Large intestine (tissue), 12 donors: ENCODE measurements at places on chromosomes 1 and 21.
A peak's percentile ranks its signal among the peaks of the same experiment; 100 is the strongest.

DNA sequence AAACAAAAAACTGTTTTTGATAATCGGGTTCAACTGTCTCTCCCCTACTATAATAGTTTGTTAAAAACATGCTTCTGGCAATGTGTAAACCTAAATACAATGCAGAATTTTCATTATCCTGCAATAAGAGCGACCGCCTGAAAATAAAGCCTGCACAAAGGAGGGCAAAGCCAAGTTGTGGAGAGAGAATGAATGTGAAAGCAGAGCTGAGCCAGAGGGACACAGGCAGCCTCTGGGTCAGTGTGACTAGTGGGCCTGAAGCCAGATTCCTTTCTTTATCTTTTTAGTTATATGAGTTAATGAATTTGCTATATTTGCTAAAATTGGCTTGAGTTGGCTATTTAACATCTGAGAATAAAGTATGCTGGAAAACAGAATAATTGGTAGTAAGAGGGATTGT is 615.2 kb downstream of the PLA2G4A start:
- no peak for DNase-seq

DNA sequence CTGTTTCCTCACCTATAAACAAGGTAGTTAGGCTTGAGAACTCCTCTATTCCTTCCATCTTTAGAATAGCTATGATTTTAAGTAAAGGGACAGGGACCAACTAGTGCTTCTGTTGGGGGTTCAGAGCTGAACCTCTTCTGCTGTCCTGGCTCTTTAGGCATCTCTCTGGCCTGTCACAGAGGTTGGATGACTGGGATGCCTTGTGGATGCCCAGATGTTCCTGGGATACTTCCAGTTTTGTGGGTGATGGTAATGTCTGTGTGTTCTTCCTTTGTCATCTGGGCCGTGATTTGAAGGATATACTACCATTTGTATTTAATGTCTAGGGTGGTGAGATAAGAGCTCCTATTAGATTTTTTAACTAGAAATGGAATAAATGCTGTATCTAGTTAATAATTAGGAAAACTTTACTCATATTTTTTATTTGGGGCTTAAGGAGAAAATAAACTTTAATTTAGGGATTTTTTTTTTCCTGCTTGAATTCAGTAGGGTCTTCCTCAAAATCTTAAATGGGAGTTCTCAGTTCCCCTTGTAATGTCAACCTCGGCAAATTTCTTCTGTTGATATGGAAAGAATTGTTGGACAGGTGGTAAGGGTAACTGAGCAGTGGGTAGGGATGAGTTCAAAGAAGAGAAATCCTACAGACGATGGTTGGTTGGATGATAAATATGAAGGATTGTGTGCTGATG is 47.2 kb downstream of the LAMC1 start:
- DNase-seq: no peak

DNA sequence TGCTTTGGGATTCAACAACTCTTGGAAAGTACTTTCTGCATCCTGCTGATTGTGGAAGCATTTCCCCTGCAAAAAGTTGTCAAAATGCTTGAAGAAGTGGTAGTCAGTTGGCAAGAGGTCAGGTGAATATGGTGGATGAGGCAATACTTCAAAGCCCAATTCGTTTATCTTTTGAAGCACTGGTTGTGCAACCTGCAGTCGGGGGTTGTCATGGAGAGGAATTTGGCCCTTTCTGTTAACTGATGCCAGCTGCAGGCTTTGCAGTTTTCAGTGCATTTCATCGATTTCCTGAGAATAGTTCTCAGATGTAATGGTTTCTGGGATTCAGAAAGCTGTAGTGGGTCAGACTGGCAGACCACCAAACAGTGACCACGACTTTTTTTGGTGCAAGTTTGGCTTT is 47.6 kb upstream of the GJA5 start:
- DNase-seq: peak; percentile 51

DNA sequence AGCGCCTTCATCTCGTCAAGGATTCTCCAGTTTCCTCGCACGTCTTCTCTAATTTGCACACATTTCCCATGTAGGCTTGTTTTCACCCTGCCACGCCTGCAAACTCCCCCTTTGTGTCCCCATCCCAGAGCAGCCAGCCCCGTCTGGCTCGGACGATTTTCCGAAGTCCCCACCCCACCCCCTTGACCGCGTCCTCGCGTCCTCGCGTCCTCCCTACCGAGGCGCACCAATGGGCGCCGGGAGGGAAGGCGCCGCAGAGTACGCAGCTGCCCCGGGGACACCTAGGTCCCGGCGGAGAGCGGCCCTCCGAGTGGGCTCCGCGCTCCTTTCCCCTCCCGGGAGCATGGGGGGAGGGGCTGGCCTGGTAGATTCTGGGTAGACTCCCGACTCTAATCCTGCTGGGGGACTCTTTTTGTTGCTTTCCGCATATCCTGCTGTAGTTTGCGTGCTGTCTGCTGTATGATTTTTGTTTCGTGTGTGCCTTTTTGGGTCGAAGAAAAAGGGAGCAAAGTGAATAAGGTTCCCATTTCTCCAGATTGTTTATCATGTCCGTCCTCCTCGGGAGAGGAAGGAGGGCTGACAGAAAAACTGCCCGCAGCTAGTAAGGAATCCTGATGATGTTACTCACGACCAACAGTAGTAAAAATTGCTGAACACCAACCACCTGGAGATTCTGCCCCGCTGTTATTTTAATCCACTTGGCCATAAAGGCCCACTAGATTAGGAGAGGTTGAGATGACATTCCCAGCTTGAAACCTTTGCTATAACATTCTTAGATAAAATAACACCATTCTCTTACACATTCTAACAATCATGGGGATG is 1.5 kb downstream of the CACHD1 start:
- no peak for DNase-seq

- DNase-seq: no peak
Observed at GRCh38 chr1:78236716-78237115, 190.9 kb downstream of the GIPC2 start.

DNA sequence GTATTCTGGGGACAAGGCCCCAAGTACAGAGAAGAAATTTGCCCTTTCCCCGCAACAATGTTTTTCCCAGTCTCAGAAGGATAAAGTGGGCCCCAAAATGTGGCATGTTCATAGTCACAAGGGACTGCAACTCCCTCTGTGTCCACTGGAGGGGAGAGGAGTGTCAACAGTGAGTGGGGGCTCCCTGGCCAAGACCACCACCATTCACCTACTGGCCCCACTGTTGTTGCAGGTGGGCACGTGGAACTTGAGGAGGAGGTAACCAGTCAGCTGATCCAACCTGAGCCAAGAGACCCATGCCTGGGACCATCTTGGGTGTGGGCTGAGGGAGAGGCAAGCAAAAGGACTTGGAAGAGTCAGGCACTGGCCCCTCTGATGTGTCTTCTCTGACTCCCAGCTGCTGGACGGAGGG is 777 bp downstream of the NUDT17 start:
- DNase-seq: no peak

DNA sequence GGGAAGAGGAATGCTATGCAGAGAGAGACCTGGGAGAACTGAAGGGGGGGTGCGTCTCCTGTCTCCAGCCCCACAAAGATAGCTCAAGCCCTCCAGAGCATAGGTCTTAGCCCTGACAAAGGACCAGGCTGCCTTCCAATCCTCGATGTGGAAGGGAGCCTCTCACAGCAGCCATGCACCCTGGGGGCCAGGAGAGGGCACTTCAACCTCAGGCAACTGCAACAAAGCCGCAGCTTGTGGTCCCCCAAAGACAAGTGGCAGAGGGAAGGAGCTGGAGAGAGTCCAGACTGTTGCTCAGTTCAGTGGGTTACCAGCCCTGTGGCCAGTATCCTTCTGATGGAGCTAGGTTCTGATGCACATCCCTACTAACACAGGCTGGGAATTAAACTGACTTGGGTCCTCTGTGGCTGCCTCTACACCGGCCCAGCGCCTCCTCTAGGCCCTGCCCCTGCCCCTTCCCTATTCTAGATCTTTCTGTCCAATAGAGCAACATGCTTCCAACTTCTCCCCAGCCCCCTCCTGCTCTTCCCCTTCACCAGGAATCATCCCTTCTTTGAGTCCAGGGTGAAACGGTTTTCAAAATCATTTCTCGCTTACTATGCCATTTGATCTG is 100.7 kb upstream of the SPATA6 start:
- DNase-seq: peak; percentile 43

- DNase-seq: no peak
Observed at GRCh38 chr1:4549930-4550329, 104.5 kb upstream of the AJAP1 start.

DNA sequence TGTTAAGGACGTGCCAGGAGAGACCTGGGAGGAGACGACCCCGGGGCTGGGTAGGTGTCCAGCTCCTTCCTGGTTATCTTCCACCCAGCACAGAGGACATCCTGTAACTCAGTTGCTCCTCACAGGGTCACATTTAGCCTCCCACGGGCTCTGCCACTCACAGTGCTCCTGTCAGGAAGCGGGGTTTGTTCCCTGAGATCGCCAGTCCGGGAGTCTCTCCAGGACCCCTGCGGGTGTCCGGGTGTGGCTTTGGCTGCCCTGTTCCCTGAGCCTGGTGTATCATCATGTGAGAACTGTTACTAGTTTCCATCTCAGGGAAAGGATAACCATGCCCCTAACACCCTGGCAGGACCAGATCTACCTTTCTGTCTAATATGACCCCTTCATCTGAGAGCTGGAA is 158.2 kb upstream of the RUNX1 start:
- DNase-seq: no peak

GRCh38 chr1:174167265-174167803 is 8.0 kb downstream of the RABGAP1L start:
- no peak for DNase-seq

DNA sequence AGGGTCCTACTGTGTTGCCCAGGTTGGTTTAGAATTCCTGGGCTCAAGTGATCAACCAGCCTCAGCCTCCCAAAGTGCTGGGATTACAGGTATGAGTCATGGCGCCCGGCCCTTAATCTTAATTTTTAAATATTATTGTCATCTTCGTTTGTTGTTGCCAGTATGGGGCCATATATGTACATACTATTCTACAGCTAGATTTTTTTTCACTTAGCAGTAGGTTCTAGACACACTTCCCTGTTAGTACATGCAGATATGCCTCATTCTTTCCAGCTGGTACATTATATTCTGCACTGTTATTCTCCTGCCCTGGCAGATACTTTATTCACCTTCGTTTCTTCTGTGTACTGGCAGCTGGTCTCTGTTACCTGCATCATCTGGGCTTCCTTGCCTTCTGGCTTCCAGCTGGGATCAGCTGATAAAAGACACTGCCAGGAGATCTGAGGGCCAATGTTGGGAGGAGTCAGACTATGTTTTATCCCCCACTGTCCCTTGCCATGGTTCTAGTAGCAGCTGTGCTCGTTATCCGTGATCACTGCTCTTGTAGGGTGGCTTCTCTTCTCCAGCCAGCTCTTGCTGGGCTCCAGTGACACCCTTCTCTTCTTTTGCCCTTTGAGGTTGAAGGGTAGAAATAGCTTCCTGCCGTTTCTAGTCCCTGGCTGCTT is 24.7 kb downstream of the ST3GAL3 start:
- DNase-seq: no peak

- no peak for DNase-seq
Observed at GRCh38 chr1:219741011-219741970, 128.4 kb upstream of the ZC3H11B start.

DNA sequence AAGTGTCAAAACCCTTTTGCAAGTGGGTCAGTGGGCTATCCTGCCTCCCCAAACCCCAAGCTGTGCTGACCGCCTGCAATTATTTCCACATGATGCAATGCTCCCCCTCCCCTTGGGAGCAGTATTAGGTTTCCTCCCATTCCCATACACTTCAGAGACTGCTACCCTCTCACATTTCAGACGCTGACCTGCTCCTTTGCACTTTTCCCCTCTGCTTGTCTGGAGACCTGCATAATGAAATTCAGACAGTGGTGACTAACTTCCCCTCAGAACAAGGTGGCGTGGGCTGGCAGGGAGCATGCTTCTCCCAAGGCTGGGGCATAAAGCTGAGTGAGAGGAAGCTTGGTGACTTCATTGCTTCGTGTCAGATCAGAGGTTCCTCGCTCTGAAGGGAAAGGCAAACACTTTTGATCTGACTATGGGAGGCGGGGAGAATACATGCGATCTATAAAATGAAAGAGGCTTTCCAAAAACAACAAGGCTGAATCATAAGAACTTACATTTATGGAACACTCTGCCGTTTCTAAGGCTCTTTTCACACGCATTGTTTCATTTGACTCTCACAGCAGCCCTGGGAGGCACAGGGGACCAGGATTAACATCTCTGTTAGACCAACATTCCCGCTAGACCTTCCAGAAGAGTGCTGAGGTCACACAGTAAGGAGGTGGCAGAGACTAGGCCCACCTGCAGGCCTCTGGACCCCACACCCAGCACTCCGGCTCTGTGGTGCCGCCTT is 27.5 kb upstream of the ROR1 start:
- DNase-seq: no peak

- no peak for DNase-seq
Observed at GRCh38 chr1:57024855-57025254, 59.0 kb upstream of the C8B start.

DNA sequence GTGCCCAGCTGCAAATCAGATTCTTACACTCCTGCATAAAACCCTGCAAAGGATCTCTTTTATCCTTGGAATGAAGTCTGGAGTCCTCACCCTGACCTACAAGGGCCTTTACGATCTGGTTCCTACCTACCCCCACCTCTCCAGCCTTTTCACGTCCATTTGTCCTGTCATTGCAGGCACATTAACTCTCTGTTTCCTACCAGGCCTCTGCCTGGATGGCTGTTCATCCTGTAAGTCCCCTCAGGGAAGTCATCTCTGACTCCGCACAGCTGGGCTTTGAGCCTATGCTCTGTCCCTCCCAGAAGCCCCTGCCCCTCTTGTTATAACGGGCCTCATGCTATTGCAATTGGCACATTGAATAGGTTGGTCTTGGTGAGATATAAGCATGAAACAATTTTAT is 96.8 kb upstream of the USP24 start:
- DNase-seq: no peak

GRCh38 chr1:34900775-34901502 is 28.5 kb downstream of the DLGAP3 start:
- DNase-seq: no peak

DNA sequence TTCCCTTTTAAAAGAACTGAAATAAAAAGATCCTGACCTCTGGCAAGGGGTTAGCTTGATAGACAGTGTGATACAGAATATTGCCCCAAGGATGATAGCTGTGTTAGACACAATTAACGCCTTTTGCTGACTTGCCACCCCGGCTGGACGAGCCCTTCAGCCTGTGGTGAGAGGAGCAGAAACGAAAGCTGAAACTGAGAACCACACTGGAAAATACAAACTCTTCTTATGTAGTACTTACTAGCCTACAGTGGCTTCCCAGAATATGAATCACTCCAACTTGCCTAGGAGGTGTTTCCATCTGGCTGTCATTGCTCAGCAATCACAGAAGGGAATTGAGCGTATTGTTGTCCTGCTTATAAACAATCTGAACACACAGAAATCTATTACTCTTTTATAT is 22.9 kb downstream of the SAMSN1 start:
- DNase-seq: no peak

- no peak for DNase-seq
Observed at GRCh38 chr1:90356101-90356500, 361.0 kb downstream of the BARHL2 start.

GRCh38 chr1:115426231-115426771 is 88.3 kb upstream of the NGF start:
- no peak for DNase-seq

- DNase-seq: no peak
Observed at GRCh38 chr1:105544475-105544874, 1512.0 kb upstream of the PRMT6 start.

- DNase-seq: no peak
Observed at GRCh38 chr1:228228601-228229074, 20.8 kb downstream of the OBSCN start.
